Left ventricle myocardium inferior (tissue), 1 donor: ENCODE measurements at places on chromosomes 16 and 17. TPM values are rescaled to one million over a fixed set of nuclear protein-coding genes. Genes with fewer than 3 reads are reported as not detected.
A peak's percentile ranks its signal among the peaks of the same experiment; 100 is the strongest.

HOXB1 gene
- total RNA-seq: not detected

TMC7 gene
- 0.69 TPM for total RNA-seq

PRSS36 gene
- total RNA-seq: 1.4 TPM

MOSMO gene
- 12.1 TPM for total RNA-seq

DUS1L gene
- total RNA-seq: 64.6 TPM

TMIGD1 gene
- total RNA-seq: not detected

SSH2 gene
- 28.6 TPM for total RNA-seq

CRHR1 gene
- total RNA-seq: not detected

GRCh38 chr16:7615565-7615964 is 282.9 kb downstream of the RBFOX1 start:
- no peak for DNase-seq

GRCh38 chr16:47779201-47780016 is 318.3 kb downstream of the PHKB start:
- DNase-seq: no peak

- no peak for DNase-seq
These were observed 12.4 kb upstream of the ZNF469 start for GRCh38 chr16:88370365-88370764.

DNA sequence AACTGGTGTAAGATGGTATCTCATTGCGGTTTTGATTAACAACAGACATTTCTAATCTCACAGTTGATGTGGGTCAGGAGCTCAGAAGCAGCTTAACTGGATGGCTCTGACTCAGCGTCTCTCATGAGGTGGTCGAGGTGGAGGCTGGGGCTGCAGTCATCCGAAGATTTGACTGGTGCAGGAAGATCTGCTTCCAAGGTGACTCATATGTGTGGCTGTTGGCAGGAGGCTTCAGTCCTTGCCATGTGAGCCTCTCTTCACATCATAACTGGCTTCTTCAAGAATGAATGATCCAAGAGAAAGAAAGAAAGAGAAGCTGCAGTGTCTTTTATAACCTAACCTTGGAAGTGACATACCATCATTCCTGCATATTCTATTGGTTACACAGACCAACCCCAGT is 376.1 kb downstream of the SEC14L1 start:
- DNase-seq: no peak

DNA sequence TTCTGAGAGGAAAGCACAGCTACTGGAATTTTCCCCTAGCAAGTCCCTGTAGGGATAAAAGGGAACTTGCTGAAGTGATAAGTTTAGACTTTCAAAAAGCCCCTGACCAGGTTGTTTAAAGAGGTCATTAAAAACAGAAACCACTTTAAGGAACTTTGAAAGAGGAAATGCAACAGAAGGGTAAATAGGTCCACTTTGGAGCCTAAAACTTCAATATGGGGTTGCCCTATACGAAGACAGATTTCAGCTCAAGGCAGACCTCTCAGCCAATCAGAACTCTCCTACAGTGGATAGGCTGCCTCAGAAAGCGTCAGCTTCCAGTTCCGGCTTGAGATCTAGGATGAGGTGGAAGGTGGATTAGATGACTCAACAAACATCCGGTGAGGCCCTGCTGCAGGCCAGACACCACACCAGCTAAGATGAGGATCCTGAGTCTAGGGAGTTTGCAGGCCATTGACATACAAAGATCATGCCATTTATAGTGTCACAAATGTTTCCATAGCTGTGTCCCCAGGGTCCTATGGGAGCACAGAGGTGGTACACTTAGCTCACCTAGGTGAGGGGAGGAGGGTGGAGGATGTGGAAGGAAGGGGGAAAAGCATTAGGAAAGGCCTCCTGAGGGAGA is 7.9 kb upstream of the MFSD6L start:
- DNase-seq: no peak

- no peak for DNase-seq
These were observed 132.0 kb downstream of the C16orf78 start for GRCh38 chr16:49505556-49505955.

DNA sequence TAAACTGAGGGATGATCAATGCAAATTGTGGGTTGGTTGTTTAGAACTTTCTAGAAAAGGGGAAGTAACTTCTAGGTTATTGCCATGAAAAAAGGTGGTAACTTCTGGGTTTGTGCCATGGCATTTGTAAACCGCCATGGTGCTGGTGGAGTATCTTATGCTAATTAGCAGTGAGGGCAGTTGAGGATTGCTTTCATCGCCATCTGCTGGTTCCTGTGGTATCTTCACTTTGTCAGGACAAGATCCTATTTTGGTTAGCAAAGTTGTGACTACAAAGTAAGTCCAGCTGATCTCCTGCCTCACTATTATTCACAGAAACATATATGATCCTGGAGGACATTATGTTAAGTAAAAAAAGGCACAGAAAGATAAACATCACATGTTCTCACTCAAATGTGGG is 1332.3 kb downstream of the CDH11 start:
- no peak for DNase-seq

DNA sequence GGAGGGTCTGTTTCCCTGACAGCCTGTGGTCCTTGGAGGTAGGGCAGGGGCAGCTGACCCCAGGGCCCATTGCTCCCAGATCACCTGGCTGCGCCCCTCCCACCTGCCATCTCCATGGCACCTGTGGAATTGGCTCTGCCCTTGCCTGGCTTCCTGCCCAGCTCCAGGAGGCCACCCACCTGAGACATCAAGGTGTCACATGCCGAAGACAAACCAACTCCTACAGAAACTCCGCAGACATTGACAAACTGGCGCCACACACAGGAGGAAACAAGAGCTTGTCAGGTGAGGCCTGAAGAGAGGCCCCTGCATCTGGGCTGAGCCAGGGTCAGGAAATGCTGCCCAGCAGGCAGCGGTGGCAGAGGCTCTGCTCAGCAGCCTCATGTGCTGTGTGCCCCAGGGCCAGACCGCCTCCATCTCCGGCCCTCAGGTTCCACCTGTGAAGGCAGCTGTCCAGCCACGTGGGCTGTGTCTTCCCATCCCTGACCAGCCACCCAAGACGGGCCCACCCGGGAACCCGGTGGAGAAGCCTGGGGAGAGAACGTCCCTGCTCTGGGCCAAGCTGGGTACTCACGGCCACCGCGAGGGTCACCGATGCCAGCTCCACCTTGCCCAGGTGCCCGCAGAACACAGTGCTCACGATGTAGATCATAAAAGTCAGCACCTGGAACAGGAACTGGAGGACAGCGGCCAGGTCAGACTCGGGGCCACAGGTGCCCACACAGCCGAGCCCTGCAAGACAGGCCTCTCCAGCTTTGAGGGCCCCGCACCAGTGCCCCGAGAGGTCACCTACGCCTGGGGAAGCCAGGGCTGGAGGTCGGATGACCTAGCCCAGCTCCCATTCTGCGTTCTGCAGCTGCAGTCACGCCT is 1.6 kb downstream of the SLC47A2 start:
- DNase-seq: no peak

DNA sequence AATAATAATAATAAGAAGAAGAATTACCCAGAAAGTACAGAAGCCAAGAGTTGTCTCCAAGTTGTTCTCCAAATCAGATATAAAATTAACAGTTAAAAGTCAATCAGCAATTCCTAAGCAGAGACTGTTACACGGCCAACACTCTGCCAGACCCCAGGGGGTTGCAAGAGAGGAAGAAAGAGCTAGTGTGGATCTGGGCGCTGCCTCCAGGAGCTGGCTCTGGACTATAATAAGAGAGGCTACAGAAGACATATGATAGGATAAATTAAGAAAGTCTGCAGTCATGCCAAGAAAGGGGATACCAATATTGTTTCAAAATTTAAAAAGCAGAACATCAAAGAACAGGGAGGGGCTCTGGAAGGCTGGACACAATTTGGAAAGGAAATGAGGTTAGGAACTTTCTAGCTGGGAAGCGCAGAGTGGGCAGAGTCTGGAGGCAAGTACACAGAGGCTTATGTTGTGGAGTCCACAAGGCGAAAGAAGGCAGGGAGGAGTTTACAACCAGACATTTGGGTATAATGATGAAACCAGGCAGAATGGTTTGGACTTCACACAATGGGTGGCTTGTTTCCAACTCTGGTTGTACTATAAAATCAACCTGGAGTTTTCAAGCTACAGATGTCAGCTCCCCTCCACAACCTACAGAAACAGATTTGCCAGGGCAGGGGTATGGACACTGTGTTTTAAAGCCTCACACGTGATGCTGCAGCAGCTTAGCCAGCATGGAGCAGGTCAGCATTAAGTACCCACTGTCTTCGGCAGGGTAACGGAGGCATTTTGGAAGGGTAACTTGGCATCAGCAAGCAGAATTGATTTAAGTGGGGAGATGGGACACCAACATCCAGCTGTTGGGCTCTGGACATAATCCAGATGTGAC is 49.4 kb downstream of the SLC39A11 start:
- no peak for DNase-seq

- peak; percentile 44 for DNase-seq
These were observed 111.3 kb downstream of the BANP start for GRCh38 chr16:88062341-88063210.

GRCh38 chr16:4601864-4602186 is 12.9 kb downstream of the UBALD1 start:
- no peak for DNase-seq
